Ecto neural progenitor cell (in vitro differentiated cells): ENCODE measurements at places on chromosomes 6 and 20.

DNA sequence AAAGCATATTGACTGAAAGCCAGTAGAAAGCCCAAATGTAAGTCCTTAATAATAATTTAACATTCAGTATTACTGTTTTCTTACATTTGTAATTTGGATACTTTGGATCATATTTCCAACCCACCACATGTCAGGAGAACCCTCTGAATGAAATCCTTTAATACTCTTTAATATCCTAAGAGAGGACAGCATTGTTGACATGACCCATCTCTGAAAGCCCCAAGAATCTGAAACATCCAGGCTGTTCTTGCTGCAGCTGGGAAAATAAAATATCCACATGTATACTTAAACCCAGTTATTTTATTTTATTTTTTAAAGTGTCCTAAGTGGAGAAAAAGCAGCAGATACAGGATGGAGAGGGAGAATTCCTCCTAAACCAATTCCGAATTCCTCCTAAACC, 130.8 kb upstream of the RIPOR2 start:
- no peak for DNase-seq

DNA sequence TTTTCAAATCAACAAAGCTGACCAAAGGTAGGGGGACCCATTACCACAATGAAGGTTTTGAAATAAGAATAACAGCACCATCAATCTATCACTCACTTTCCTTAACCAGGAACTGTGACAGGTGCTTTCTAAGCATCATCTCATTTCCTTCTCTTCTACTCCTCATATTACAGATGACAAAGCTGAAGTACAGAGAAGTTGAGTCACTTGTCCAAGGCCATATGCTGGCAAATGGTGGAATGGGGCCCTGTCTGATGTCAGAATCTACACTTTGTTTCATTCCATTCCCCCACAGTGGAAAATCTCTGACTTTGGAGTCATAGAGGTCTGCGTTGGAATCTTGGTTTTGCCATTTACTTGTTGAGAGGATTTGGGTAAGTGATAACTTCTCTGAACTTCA, 222.5 kb upstream of the LRFN2 start:
- no peak for DNase-seq

DNA sequence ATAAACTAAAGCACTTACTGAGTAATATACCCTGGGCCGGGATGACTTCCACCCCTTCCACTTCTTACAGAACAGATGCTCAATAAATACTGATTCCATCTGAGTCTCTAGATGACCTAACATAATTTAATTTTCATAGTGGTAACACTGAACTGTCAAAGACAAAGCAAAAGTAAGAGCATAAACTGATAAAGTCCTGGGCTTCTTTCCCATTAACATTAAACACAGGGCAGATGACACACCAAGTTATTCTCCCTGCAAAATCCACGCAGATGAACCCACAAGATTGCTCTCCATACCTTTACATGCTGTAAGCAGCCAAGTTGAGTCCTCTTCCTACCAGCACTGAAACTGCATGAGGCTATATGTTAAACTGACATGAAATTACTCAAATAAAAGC, 27.1 kb downstream of the AGPAT4 start:
- no peak for DNase-seq

- no peak for DNase-seq
Measured at GRCh38 chr6:28506807-28507475, 8.7 kb downstream of the GPX6 start.

GRCh38 chr6:22699151-22699550, 129.8 kb downstream of the HDGFL1 start:
- DNase-seq = peak; percentile 47

DNA sequence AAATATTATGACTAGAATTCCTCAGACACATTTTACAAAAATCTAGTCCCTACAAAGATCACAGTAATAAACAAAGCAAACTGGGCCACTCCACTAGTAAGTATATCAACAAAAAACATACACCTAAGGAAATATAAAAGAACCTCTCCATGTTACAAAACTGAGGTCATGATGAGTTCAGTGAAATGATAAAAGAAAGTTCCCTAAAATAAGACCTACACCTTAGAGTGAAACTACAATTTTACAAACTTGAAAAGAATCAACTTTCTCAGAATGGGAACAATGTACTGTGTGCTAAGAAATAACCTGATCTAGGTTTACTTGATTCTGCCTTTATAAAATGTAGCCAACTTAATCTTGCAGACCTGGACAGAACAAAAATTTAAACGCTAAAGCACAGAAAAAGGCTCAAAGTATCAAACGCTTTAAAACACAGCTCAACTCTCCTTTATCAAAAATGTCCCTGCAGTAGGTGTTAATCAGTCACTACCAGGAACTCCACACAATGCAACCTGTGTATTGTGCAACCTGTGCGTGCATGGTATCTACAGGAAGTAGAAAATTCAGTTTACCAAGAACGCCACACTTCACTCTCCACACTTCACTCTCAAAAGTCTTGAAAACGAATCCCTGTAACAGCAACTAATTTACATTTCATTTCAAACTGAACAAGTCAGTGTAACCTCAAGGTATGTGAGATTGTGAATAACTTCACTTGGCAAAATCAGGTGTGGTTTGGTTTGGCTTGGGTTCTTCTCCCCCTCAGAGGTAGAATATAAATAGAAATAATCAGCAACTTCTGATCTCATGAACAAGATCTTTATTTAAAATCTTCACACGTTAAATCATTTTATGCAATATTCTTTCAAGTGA, 1.8 kb downstream of the RALGAPA2 start:
- no peak for DNase-seq

GRCh38 chr6:75842191-75842590, 93.2 kb downstream of the MYO6 start:
- no peak for DNase-seq
